Stimulated activated CD8-positive, alpha-beta memory T cell treated with anti-CD3 and anti-CD28 coated beads, Interleukin-4, amount 100 ng/mL, for 24 hours (primary cell): ENCODE measurements at places on chromosomes 13 and 19.

DNA sequence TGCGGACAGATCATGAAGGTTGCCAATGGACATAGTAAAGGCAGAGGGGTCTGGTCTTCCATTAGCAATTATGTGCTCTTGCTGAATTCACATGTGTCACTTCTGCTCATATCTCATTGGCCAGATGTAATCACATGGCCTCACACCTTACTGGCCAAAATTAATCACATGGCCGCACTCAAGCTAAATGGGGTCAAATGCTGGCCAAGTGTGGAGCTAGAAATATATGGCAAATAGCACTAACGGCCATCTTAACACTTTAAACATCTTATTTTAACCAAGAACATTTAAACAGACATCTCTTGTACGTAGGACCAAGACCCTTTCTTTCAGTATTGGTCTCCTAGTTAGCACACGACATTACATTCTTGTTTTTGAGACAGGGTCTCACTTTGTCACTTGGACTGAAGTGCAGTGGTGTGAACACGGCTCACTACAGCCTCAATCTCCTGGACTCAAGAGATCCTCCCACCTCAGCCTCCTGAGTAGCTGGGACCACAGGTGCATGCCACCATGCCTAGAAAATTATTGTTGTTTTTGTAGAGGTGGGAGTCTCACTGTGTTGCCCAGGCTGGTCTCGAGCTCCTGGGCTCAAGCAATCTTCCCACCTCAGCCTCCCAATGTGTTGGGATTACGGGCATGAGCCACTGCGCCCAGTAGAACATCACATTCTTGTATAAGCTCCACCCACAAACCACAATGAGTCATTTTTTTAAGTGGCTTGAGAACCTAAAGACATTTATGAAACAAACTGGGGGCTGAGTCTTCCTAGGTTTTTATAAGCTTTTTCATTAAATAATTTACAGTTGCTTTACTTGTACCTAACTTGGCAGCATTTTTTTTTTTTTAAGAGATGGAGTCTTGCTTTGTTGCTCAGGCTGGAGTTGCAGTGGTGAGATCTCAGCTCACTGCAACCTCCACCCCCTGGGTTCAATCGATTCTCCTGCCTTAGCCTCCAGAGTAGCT lies 2.9 kb upstream of the PTOV1 start:
- no peak for DNase-seq

- no peak for DNase-seq
Measured at GRCh38 chr19:30416375-30416774, 44.2 kb downstream of the ZNF536 start.

DNA sequence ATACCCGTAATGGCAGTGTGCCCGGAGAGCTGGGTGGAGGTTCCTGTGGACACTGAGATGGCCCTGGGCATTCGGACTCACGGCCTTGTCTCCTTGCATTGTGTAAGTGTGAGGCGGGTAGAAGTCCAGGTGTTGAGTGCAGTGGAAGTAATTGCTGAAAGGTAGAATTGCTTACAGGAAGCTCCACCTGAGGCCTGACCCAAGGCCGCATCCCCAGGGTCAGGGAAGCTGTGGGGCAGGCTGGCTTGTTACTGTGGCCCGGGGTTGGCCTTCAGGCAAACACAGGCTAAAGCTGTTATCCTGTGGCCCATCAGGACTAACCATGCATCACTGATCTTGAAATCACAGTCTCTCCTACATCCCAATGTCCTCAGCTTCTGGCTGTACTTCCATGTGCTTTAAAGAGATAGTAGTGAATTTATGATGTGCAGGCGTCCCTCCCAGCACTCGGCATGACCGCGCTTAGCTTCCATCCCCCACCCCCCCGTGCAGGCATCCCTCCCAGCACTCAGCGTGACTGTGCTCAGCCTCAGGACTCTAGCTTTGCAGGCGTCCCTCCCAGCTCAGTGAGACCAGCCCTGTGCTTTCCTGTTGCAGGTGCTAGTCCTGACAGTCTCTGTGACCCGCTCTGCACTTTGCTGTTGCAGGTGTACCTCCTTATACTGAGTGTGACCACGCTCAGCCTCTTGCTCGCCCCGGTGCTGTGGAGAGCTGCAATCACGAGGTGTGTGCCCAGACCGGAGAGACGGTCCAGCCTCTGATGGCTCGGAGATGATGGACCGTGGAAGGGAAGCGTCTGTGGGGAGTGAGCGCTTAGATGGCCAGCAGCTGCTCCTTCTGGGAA lies 35.6 kb upstream of the TFDP1 start:
- DNase-seq, result no peak

DNA sequence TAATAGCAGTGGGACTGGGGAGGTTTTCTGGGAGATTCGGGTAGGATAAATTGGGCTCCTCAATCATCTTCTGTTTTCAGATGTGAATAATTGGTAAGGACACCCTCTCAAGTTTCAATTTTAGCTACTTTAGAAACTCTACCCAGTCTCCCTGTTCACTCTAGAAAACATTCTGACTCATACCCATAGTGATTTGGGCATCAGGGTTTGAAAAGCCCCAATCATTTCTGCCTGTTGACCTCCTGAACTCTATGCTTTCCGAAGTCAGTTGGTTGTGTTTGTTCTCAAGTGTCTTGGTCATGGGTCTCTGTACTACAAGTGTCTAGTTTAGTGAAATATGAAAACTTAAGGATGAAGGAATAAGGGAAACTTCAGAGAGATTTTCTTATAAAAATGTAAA lies 911.3 kb upstream of the GPC6 start:
- DNase-seq, result no peak

DNA sequence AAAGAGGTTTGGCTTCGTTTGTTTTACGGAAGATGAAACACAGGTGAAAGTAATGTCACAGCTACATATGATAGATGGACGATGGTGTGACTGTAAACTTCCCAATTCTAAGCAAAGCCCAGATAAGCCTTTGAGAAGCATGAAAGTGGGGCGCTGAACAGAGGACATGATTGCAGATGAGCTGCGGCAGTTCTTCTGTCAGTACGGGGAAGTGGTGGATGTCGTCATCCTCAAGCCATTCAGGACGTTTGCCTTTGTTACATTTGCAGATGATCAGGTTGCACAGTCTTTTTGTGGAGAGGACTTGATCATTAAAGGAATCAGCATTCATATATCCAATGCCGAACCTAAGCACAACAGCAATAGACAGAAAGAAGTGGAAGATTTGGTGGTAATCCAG lies 111.5 kb upstream of the DIAPH3 start:
- no peak for DNase-seq

GRCh38 chr13:108425056-108425455 lies 155.5 kb downstream of the TNFSF13B start:
- no peak for DNase-seq

- DNase-seq, result no peak
Measured at GRCh38 chr19:13499692-13500091, 6.6 kb downstream of the CACNA1A start.

DNA sequence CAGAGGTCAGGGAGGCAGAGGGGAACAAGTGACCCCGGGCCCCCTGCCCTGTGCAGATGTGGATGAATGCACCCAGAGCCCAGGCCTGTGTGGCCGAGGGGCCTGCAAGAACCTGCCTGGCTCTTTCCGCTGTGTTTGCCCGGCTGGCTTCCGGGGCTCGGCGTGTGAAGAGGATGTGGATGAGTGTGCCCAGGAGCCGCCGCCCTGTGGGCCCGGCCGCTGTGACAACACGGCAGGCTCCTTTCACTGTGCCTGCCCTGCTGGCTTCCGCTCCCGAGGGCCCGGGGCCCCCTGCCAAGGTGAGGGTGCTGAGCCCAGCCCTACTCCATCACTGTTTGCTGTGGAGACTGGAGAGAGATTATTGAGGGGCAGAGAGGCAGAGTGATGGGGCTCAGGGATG lies 9.9 kb downstream of the LTBP4 start:
- DNase-seq, result no peak

DNA sequence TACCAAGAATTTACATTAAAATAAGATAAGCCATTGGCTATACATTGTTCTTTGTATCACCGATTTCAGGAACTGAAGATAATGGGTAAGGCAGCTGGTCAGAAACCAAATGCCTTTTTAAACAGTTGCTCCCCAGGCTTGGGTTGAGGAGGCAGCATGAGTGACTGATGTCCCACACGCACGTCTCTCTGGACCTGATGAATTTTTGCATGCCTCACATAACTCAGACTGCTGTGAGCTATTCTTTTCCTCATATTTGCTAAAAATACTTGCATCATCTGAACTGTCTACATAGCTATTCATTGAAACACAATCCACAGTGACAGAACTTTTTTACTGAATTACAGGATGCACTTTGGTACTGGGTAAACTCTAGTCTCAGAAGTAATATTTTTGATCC lies 123.6 kb upstream of the MAB21L1 start:
- DNase-seq, result no peak

GRCh38 chr19:32642771-32643170 lies 32.2 kb downstream of the ANKRD27 start:
- DNase-seq, result peak; percentile 36

- DNase-seq, result no peak
Measured at GRCh38 chr13:100646030-100646673, 28.4 kb downstream of the TMTC4 start.

DNA sequence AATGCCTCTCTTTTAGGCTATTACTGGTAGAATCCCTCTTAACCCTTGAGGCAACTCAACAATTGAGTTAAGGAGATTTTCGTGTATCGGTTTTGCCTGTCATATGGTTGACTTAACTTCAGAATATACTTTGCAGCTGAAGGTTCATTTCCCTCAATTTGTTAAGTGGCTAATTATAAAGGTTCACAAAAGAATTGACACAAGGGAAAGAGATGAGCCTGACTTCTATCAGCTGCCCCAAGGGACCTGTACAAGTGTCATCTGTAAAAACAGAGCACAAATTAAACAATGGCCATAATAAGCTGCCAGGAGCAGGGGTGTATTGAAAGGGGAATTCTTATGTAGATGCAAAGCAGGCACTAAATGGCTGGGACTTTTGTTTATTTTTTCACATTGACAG lies 334.8 kb upstream of the OBI1 start:
- DNase-seq, result no peak

DNA sequence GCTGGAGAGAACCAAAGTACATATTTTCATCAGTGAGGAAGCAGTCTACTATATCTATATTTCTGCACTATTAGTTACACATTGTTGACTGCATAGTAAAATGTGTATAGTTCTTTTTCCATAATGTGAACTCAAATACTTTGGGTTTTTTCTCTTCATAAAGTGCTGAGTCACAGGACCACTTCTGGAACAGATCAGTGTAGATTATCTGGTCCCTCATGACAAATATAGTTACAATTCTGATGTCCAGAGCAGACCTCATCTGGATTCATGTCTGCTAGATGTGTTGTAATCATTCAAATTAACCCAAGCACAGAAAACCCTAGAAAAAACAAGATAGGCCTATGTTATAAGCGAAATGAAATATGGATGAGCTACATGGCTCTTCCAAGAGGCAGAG lies 171.4 kb downstream of the SUCLA2 start:
- DNase-seq, result no peak

DNA sequence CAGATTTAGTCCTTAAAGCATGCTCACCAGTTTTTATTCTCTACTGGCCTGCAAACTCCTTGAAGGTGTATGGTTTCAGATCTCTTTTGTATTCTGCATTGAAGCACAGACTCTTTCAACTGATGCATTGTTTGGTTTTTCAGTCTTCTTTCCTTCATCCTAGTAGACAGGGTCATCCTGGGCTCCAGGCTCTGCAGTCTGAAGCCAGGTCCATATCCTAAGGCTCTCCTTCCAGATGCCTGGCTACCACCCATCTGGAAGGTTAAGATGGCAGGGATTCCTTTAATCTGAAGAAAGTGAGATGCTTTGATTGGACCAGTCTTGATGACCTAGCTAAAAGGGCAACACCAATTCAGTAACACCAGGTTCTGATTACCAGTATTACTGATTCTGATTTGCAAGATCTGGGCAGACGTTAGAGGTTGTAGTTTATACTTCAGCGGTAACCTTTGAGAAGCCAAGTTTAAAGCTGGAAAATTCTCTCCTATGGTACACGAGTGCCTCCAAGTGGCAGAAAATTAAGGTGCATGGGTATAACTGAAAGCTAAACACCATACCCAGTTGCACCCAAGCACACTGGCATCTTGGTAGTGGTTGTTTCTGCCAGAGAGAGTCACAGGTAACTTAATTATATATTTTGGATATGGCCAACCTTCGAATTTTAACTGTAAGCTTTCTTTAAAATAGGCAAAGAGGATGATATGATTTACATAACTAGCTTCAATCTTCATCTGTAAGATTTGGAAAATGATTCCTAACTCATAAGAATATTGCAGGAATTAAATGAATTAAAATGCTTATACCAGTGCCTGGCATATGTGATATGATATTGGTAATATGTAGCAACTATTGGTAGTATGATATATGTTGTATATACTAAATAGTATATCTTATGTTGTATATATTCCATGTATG lies 1651.9 kb upstream of the MIR17HG start:
- no peak for DNase-seq

GRCh38 chr19:46840498-46840942 lies 10.1 kb downstream of the AP2S1 start:
- DNase-seq, result no peak

DNA sequence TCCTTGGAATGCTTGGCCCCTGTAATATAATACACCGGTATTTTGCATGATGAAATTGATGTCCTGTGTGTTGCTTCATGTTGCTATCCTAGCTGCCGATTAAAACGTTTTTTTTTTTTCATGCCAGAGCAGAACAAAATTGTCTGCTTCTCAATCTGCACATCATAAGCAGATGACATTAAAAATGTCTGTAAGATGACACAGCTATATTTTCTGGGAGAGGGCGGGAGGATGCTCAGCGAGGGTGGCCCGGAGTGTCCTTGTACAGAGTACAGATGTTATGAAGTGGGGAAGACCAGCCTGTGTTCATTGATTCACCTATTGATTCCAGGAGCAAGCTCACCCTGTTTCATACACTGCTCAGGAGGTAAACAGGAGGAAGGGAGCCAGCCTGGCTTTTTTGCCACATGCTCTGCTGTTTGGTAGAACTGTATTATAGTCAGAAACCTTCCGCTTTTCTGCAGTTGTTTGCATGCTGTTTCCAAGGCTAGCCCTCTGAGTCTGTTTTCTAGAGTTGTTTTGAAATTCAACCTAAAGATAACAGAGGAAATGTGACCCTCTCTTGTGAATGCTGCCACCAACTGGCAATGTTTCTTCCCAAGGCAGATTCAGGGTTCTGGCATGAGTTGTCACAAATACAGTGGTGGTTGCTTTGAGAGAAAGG lies 4.7 kb upstream of the IRS2 start:
- no peak for DNase-seq

DNA sequence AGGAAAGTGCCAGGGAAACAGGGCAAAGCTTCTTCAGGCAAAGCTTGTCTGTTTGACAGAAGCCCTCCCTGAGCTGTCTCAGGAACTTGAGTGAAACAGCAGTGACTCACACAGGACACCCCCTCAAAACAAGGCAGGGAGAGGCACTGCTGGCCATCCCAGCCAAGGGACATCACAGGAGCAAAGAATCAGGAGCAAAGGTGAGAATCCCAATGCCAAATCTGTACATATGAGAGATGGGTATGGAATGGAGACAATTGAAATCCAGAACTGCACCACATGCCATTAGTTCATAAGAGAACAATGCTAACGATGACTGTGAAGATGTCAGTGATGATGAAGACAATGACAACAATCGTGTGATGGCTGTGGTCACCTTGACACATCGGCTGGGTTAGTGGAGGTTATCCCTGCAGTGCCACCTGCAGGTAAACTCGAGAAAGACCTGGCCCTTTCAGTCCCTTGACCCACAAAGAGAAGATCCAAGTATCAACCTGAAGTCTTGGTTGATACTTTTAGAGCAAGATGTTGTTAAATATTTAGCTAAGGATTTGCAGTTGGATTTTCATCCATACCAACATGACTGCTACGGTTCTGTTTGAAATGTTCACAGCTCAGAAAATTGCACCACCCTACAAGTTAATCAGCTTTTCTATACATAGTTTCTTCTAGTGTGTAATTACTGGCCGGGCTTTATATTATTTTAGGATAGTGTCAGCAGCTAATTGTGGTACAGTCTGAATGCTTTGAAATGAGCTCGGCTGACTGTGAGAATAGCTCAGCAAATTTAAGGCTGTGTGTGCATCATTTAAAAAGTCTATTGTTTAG lies 42.0 kb upstream of the IPO5 start:
- DNase-seq, result no peak
